ENCODE measurements at places on chromosomes 5 and 9. TPM values are rescaled to one million over a fixed set of nuclear protein-coding genes. Genes with fewer than 3 reads are reported as not detected.

TMED9 gene
- total RNA-seq = 63.9 TPM

KCNIP1 gene
- 0.20 TPM for total RNA-seq

IFNA13 gene
- total RNA-seq = not detected

TAF11L9 gene
- total RNA-seq = not detected

IFNB1 gene
- total RNA-seq = not detected

ATOSB gene
- total RNA-seq = 15.6 TPM

PPP3R2 gene
- not detected for total RNA-seq

TICAM2 gene
- 3.0 TPM for total RNA-seq

TMEM215 gene
- not detected for total RNA-seq

ARHGEF28 gene
- 3.5 TPM for total RNA-seq

All from left ventricle myocardium superior (tissue), 1 donor.